ENCODE measurements at places on chromosomes 5 and 9. TPM values are rescaled to one million over a fixed set of nuclear protein-coding genes. Genes with fewer than 3 reads are reported as not detected.

DNA sequence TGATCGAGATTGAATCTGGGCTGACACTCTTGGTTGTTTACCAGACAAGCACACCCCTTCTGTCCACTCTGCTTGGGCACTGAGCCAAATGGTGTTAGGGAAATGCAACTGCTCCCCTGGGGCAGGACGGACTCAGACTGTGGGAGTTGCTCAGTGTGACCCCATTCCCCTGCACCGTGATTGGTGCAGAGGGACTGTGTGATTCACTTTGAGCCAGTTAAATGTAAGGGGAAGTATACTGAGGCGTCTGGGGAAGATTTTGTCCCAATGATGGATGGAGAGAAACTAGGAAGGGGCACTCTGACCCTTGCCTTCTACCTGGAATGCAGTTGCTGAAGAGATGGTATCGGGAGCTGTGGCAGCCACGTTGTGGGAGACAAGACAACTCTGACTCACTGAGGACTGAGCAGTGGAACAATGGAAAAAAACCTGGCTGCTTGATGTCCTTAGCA lies 196.0 kb upstream of the ANKRD55 start:
- no peak overlapping the region for H3K4me3 ChIP-seq
- no peaks in the 10 kb centered on the region for H3K4me1 ChIP-seq
- no peaks in the 10 kb centered on the region for H3K36me3 ChIP-seq
- no peak overlapping the region for H3K27ac ChIP-seq

DNA sequence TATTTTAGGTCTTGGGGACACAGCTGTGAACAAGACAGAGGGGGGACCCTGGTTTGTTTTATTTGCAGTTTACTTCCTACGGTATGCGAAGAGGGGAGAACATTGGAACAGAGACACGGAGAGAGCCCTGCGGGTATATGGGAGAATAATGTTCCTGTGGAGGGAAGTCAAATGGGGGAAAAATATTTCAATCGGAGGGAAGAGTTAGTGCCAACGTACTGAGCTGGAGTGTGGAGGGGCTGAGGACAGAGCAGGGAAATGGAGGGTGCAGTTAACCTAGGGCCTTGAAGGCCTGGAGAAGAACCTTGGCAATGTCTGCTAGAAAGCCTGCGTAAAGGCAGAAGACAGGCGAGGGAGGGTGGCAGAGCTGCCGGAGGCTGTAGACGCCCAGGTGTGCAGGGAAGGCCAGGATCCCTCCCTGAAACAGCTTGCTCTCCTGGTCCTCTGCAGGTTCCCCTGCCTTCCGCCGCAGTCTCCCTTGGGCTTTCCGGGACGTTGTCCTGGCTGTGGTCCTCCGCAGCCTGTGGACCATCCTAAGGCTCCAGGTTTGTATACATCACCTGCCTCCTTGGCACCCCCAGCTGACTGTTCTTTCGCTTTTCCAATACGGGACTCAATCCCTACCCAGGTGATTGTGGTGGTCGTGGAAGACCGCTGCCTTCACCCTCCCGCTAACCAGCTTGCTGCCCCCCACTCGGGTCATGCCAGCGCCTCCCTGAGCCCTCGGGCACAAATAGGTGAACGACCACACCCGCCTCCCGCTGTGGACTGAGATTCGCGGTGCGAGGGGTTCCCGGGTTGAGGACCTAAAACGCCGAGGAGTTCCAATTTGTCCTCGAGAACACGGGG lies 1.9 kb upstream of the RACK1 start:
- H3K4me1 ChIP-seq = peaks cover 57% of the 10 kb centered on the region
- no peak for DNase-seq
- H3K27ac ChIP-seq = peak overlapping the region; percentile 99
- peaks cover 47% of the 10 kb centered on the region for H3K36me3 ChIP-seq
- H3K27me3 ChIP-seq = no peaks in the 10 kb centered on the region

DNA sequence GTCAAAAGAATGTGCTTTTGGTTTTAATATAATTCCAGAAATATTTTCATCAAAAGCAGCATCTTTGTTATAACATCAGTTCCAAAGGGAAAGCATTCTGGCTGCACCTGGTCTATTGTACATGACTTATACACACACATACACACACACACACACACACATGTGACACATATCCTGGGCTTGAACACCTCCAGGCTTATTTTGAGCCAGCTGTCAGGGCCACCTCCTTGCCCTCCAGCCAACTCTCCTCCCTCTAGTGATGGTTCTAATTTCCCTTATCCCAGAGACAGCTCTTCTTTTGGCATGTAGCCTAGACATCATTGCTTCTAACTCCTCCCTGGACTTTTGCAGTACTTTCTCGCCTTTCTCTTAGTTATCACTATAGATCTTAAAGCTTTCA lies 115.0 kb downstream of the PIK3R1 start:
- no peak for DNase-seq
- no peak overlapping the region for H3K27ac ChIP-seq
- H3K27me3 ChIP-seq = no peaks in the 10 kb centered on the region
- no peak overlapping the region for H3K4me3 ChIP-seq
- H3K36me3 ChIP-seq = no peaks in the 10 kb centered on the region

DNA sequence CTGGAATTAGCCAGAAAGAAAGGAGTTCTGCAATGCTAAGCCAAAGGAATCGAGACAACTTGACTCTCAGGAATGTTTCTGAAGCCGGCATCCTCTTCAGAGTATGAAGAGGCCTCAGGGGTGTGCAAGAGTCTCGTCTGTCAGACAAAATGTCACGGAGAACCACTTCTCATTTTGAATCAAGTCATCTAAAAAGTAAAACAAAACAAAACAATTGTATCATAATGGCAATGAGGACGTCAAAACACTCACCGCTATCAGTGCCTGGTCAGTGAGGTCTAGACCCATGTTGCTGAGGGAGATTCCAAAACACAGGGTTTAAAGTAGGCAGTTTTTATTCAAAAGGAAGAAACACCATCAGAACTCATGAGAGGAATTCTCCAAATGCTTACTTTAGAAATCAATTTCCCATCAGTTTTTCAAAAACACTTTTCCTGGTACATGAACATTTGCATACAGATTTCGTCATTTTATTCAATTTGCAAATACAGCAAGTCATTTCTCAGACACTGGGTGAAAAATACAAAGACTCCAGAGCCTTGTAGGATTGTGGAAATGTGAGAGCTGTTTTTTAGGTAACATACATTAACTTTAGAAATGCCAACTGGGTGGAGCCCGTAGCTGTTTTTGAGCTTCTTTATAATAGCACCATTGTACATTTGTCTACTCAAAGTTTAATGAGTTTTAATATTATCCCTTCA lies 89.5 kb upstream of the MAP3K1 start:
- peaks cover 2% of the 10 kb centered on the region for H3K27me3 ChIP-seq
- H3K36me3 ChIP-seq = no peaks in the 10 kb centered on the region
- no peak overlapping the region for H3K27ac ChIP-seq
- H3K4me3 ChIP-seq = no peak overlapping the region
- DNase-seq = no peak

- no peaks in the 10 kb centered on the region for H3K27me3 ChIP-seq
- no peaks in the 10 kb centered on the region for H3K4me1 ChIP-seq
- DNase-seq = no peak
Measured at GRCh38 chr5:60668686-60669304, 31.2 kb downstream of the DEPDC1B start.

DNA sequence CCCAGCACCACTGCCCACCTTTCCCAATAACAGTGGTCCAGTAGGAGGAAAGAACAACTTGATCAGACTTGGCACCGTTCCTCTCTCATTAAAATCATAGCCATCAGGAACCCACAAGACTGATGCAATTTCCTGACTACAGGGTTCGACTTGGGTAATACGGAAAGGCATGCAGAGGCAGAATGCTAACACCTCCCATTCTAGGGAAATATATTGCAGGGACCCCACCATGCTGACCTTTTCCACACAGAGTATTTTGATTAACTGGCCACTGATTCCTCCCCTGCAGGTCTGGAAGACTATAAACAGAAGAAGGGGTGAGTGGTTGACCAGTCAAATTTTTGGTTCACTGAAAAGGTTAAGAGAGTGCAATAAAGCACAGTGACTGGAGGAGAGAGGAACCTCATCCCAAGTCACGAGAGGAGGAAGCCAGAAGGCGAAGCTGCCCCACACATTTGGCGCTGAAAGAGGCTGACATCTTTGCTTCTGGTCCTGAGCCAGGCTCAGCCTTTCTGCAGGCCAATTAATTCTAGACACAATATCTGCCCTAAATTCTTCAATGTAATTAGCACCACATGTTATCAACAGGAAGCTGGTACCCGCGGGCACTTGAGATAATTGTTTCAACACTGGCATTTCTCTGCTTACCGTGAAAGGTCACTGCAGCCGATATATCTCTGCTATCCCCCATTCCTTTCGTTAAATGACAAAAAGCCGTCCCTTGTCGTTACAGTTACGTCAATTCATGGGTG lies 64.7 kb upstream of the SPOCK1 start:
- DNase-seq = no peak
- peaks cover 8% of the 10 kb centered on the region for H3K27me3 ChIP-seq
- no peak overlapping the region for H3K27ac ChIP-seq

GRCh38 chr5:180259260-180259611 lies 32.6 kb downstream of the MAPK9 start:
- no peak overlapping the region for H3K27ac ChIP-seq
- DNase-seq = no peak
- H3K4me1 ChIP-seq = no peaks in the 10 kb centered on the region
- no peaks in the 10 kb centered on the region for H3K27me3 ChIP-seq
- H3K36me3 ChIP-seq = peaks cover 91% of the 10 kb centered on the region
- no peak overlapping the region for H3K4me3 ChIP-seq

DNA sequence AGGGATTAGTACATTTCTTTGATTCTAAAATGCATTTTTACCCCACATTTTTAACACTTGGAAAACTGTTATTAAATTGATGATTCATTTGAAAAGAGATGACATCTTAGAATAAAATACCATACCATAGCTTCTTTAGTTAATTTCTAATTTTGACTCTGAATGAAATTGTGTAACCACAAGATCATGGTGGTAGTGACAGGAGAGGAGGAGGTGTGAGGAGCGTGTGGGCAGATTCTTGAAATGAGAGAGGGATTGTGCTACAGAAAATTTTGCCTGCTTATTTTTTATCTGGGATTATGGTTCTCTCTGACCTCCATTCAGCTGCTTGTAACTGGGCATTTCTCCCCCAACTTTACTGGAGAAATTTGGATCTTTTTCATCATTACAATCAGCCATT lies 173.3 kb upstream of the CLINT1 start:
- peaks cover 24% of the 10 kb centered on the region for H3K27me3 ChIP-seq
- H3K36me3 ChIP-seq = peaks cover 10% of the 10 kb centered on the region
- H3K4me1 ChIP-seq = peaks cover 5% of the 10 kb centered on the region

DNA sequence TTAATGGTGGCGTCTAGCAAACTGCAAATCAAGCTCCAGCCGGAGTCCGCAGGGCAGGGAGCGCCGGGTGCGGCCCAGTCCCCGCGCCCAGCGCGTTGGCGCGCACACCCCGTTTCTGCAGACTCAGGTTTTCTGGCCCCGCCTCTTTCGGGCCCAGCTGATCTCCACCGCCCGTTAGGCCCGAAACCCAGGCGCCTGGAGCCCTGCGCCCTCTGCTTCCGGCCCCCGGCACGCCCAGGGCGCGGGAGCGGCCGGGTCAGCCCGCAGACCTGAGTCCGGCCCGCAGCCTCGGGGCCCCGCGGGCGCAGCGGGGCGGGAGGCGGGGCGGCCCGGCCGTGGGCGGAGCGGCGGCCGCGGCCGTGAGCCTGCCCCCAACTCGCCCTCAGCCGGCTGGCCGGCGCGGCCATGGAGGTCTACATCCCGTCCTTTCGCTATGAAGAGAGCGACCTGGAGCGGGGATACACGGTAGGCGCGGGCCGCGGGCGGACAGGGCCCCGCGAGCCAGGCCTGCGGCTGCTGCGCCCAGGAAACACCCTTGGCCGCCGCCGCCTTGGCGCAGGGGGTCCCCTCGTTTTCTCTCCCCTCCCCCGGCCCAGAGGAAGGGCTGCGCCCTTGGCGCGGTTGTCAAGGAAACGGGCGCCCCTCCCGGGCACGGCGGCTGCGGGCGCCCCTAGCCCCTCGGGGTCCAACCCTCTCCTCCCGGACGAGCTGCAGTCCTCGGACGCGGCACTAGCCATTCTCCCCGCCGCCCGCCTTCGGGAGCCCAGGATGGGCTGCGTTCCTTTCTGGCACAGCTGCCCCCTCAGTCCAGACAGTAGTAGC lies at the start of gene SNX24:
Gene SNX24, plus strand, starts transcription at position 385 of the 822 bp plus-strand sequence. Its CDS starts 21 bp downstream, at position 406.
- peak within 1 kb of the TSS; percentile 81 for H3K4me3 ChIP-seq
- H3K27ac ChIP-seq = peak within 1 kb of the TSS; percentile 28
- no peaks in the 10 kb centered on the region for H3K36me3 ChIP-seq
- peak; percentile 83 for DNase-seq
- H3K27me3 ChIP-seq = no peaks in the 10 kb centered on the region
- H3K4me1 ChIP-seq = peaks cover 24% of the 10 kb centered on the region

DNA sequence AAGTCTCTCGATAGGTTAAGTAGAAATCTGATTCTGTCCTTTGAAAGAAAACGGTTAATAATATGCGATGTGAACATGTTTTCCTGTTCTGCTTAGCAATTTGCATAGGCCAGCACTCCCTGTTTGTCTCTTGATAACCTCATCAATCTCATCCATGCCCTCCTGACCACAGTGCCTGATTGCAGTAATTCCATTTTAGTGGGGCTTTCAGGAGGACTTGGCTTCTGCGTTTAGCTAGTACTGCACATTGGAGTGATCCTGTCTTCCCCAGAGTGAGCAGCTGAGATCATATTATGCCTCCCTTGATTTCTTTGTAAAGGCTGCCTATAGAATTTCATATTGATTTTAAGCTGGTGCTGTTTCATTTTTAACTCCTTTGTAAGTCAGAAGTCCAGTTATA lies 335.9 kb upstream of the ISL1 start:
- no peaks in the 10 kb centered on the region for H3K4me1 ChIP-seq
- no peaks in the 10 kb centered on the region for H3K36me3 ChIP-seq
- H3K4me3 ChIP-seq = no peak overlapping the region
- H3K27me3 ChIP-seq = no peaks in the 10 kb centered on the region

- no peaks in the 10 kb centered on the region for H3K36me3 ChIP-seq
- H3K27me3 ChIP-seq = no peaks in the 10 kb centered on the region
- H3K27ac ChIP-seq = peak overlapping the region; percentile 34
- peaks cover 66% of the 10 kb centered on the region for H3K4me1 ChIP-seq
Measured at GRCh38 chr5:154780128-154780527, 25.0 kb downstream of the LARP1 start.

DNA sequence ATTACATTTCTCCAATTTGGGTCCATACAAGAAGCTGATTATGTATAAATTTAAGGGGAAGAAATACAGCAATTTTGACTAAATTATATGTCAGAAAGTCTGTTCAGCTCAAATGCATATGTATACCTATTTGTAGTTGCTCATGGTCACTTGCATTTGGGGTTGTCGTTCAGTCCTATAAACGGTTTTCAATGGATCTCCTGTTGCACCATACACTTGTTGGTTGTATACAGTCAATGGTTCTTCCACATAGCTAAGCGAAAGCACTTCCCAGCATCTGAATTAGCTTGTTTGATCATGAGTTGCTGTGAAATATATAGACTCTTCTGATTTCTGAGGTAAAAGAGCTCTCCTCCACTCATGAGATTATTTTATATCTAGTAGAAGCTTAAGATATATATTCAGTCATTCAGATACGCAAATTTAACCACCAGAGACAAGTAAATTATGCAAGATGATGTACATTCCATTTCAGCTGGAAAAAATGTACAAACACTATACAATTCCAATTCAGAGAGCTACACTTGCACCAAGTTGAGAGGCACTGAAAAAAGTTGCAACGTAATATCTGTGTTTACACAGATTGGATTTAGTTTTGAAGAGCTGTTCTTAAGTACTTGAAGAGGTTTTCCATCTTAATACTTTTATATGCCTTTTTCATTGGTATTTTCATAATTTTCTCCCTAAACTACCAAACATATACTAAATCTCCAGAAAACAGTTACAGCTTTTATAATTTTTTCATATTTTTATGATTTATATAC lies 64.4 kb upstream of the POU5F2 start:
- no peak overlapping the region for H3K4me3 ChIP-seq
- H3K27ac ChIP-seq = no peak overlapping the region
- no peaks in the 10 kb centered on the region for H3K36me3 ChIP-seq
- H3K4me1 ChIP-seq = no peaks in the 10 kb centered on the region
- no peak for DNase-seq
- no peaks in the 10 kb centered on the region for H3K27me3 ChIP-seq

Gene WNK2
- 1.6 TPM for total RNA-seq

Gene SLC46A2
- not detected for total RNA-seq

All from activated CD4-positive, alpha-beta memory T cell treated with anti-CD3 and anti-CD28 coated beads for 36 hours (primary cell).